ENCODE measurements at places on chromosomes 7 and 10.

DNA sequence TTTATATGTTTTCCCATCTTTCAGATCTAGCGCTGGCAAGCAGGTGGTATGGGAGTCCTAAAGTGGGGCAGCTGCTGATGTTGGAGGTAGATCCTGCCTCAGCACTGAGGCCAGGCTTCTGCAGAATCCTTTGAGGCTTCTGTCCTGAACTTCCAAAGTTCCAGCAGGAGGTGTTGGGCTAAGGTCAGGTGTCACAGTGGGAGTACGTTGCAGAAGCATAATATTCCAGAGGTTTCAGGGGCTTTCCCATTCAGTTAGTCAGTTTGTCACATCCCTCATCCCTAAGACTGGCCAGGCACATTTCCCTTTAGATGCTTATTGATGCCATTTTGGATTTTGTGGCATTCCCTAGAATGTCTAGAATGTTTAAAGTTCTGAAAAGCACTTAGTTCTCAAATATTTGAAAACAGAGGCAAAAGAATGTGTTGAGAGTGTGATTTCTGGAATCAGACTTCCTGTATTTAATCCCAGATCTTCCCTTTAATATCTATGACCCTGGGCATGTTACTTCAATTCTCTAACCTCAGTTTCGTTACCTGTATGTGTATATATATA lies 319.1 kb upstream of the PHYHIPL start:
- DNase-seq = no peak

GRCh38 chr7:121510302-121510701 lies 114.2 kb upstream of the FAM3C start:
- DNase-seq = no peak

DNA sequence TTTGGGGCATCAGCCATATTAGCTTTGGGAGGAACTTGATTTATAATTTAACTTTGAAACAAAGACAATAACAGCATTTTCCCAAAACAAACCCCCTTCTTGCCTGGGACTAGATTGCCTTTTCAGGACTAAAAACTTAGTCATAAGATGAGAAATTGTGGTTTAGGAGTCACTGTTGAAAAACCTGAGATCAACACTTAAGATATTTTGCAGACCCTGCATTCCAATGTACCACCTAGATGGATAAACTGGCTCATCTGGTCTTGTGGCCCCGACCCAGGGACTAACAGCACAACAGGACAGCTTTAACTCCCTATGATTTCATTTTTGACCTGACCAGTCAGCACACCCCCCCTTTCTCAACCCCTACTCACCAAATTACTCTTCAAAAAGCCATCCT lies 1165.4 kb downstream of the XPNPEP1 start:
- DNase-seq = no peak

GRCh38 chr7:134234216-134234615 lies 82.5 kb downstream of the SLC35B4 start:
- DNase-seq = no peak

GRCh38 chr7:16084875-16085274 lies 336.5 kb downstream of the CRPPA start:
- no peak for DNase-seq

GRCh38 chr7:100119072-100119969 lies at the start of the genes CNPY4 and TAF6:
Gene CNPY4, plus strand, starts transcription at chr7:100119634. Its CDS starts 111 bp downstream, at chr7:100119745.
Gene TAF6, minus strand, starts transcription at chr7:100119358. Its CDS starts 5,149 bp downstream, at chr7:100114209.
- peak; percentile 93 for DNase-seq

DNA sequence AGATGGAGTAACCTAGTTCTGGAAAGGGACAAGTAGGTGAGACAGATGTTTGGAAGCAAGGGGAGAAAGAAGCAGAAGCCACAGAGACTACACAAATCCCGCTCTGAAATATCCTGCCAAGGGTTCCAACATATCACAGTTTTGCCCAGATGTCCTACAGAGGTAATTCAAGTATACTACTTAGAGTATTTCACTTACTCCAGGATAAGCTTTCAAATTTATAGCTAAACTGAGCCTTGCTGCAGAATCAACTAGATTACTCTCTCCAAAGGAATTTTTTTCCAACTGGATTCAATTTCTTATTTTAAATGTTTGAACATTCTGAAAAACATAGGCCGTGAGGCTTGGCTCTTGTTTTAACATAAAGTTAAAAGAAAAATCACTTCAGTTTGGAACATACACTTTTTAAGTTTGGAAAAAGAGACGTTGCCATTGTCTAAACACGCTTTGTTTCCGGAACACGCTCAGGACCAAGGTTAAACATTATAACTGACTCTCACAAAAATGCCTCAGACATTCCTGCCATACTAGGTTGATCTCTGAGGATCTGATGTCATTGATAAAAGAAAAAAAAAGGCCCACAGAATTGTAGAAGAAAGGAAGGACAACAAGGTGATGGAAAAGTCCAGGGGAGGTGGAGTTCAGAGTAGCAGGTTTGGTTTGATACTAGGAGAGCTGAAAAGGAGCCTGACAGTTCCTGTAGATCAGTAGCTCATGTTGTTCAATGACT lies 74.8 kb downstream of the FAM185A start:
- no peak for DNase-seq

GRCh38 chr10:24722131-24722675 lies 1.5 kb downstream of the ARHGAP21 start:
- no peak for DNase-seq

DNA sequence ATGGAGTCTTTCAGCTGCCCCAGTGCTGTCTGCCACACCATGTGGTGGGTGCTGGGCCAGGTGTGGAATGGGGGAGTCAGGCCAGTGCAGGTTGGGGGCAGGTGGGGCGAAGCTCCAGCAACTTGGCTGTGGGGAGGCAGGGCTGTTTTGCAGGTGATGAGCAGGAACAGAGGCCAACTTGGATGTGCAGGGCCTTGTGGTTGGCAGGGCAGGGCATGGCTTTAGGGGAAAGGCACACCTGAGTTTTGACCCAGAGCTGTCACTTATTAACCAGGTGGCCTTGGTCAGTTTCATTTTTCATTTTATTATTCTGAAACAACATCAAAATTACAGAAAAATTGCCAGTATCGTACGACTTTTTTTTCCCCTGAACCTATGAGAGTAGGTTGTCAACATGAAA lies 1.1 kb upstream of the SFTPA2 start:
- no peak for DNase-seq

- DNase-seq = no peak
Observed at GRCh38 chr7:138032186-138032585, 30.3 kb upstream of the CREB3L2 start.

- DNase-seq = no peak
Observed at GRCh38 chr7:51428217-51428887, 111.7 kb upstream of the COBL start.

- no peak for DNase-seq
Observed at GRCh38 chr7:106377847-106378361, 93.1 kb upstream of the NAMPT start.

- no peak for DNase-seq
Observed at GRCh38 chr10:112803961-112804401, 146.1 kb upstream of the TCF7L2 start.

- DNase-seq = no peak
Observed at GRCh38 chr7:132577206-132578049, 1.2 kb upstream of the PLXNA4 start.

GRCh38 chr10:4498711-4499251 lies 327.2 kb upstream of the AKR1E2 start:
- DNase-seq = no peak

DNA sequence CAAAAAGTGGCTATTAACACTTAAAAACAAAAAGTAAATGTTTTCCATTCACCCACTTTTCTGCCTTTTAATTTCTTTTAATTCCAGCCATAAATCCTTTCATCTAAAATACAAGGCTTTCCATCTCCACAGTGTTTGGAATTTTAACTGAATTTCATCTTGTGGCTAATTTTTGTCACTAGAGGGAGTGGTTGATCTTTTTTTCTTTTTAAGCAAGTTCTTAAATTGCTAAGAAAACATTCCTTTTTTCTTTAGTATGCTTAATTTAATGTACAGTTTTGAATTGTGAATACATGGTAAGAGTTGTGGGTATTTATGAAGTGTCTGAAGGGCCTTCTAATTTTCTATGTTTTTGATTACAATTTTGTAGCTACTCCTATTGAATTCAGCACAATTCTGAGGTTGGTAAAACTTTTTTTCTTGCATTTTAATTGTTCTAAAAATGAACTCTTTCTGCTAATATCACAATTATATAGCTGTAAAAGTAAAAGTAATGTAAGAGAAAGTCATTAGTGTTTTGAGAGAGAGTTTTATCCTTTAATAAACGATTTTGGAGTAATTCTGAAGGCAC lies 54.9 kb upstream of the ANK3 start:
- DNase-seq = peak; percentile 53

DNA sequence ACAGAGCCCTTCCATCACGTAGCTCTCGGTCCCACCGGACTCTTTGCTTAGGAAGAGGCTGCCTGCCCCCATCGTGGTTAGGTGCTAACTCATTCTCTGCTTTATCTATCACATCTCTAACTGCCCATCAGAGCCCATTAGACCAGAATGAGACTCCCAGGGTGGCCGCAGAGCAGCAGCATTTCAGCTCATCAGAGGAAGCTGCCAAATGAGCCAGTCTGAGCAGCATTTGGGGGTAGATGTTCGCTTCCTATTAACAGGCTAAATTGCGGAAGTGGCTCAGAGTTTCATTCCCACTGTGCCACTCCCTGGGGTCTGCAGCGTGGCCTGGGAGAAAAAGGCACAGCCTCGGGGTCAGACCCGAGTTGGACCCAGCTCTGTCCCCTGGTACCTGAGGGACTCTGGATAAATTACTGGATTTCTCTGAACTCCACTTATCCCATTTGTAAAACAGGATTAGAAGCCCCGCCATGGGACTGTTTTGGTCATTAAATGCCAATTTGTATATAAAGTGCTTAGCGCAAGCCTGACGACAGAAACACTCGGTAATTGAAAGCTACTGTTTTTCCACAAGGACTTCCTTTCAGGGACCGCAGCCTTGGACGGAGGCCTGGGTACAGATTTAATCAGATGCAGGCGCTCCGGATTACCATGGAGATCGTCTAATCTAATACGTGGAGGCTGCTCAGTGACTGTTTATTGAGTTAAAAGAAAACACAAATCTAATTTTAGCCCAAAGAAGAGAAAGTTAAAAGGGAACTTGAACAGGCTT lies 73.8 kb upstream of the PRLHR start:
- DNase-seq = peak; percentile 89

GRCh38 chr10:128078136-128078969 lies 47.9 kb downstream of the MKI67 start:
- DNase-seq = peak; percentile 33

GRCh38 chr7:3643091-3643490 lies 342.0 kb downstream of the SDK1 start:
- DNase-seq = no peak

DNA sequence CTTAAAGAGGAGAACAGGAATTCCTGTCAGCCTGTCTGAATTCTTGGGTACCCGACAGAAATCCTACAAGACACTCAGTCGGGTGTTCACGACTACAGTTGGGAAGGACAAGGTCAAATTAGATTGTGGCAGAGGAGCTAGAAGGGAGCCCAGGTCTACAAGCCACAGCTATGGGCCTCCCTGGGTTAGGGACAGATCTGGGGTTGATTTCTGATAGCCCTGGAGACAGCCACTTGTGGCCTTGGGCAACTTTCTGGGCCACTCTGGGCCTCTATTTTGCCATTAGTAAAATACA lies 39.7 kb upstream of the ANTXRL start:
- no peak for DNase-seq

DNA sequence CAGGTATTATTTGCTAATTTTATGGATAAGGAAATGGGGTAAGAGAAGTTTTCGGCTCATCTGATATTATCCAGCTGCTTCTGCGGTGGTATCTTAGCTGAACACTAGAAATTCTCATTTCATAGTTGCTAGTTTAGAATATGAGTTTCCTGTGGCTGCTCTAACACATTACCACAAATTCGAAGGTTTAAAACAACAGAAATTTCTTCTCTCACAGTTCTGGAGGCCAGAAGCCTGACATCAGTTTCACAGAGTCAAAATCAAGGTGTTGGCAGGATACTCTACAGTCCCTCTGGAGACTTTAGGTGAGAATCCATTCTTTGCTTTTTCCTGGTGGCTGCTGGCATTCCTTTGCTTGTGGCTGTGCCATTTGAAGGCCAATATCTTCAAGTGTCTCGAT lies 205.9 kb downstream of the PTEN start:
- no peak for DNase-seq

DNA sequence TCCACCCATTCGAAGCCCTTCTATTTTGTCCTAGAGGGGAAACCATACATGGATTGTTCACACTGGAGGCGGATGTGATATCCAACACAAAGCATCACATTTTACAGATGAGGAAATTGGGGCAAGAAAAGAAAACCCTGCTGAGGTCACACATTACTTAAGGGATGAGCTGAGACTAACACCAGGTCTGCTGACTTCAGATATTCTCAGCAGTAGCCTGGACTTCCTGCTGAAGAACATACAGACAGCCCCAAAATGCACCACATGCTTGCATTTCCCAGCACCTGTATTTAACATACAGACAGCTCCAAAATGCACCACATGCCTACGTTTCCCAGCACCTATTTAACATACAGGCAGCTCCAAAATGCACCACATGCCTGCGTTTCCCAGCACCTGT lies 11.2 kb downstream of the GIMAP5 start:
- DNase-seq = no peak

- no peak for DNase-seq
Observed at GRCh38 chr10:60382946-60383681, 6.6 kb downstream of the ANK3 start.

GRCh38 chr10:78556705-78557432 lies 511.9 kb upstream of the ZMIZ1 start:
- DNase-seq = peak; percentile 26

GRCh38 chr10:88437411-88437810 lies 145.7 kb downstream of the RNLS start:
- no peak for DNase-seq

GRCh38 chr7:155466142-155466813 lies 8.3 kb downstream of the EN2 start:
- DNase-seq = no peak

- no peak for DNase-seq
Observed at GRCh38 chr7:49580000-49580399, 193.4 kb upstream of the VWC2 start.

DNA sequence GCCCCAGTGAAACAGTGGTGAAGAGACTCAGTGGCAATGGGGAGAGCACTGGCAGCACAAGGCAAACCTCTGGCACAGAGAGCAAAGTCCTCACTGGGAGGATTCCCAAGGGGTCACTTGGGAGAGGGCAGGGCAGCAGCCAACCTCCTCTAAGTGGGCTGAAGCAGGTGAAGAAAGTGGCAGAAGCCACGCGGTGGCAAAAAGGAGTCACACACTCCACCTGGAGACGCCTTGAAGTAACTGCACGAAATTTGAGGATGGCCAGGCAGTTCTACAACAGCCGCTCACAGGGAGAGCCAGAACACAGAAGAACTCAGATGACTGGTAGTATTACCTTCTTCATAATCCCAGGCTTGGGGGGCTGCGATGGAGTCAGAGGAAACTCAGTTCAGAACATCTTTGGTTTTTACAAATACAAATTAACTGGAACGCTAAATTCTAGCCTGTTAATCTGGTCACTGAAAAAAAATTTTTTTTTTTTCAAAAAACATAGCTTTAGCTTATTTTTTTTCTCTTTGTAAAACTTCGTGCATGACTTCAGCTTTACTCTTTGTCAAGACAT lies 574 bp upstream of the IL6 start:
- peak; percentile 25 for DNase-seq

DNA sequence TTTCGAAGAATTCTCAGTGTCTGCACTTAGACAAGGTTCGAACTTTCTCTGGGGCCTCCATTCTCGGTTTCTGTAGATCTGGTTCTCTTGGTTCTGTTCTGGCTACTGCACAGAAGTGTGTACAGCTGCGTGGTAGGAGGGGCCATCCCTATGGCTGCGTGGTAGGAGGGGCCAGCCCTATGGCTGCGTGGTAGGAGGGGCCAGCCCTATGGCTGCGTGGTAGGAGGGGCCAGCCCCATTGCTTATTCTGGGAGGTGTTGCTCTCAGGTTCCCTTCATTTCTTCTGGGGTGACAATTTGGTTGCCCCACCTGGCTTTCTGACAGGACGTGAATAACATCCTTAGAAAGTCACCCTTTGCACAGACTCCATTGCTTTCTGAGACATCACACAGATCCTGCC lies 65.2 kb upstream of the CHST15 start:
- DNase-seq = no peak

Data from hematopoietic multipotent progenitor cell (in vitro differentiated cells).